ENCODE measurements at places on chromosomes 7 and 10. TPM values are rescaled to one million over a fixed set of nuclear protein-coding genes. Genes with fewer than 3 reads are reported as not detected.

Gene SLC16A9
- 5.4 TPM for total RNA-seq

Gene MMD2
- not detected for total RNA-seq

Gene CNTNAP2
- not detected for total RNA-seq

Gene TUBAL3
- not detected for total RNA-seq

Gene MRLN
- 0.23 TPM for total RNA-seq

Gene VPS41
- total RNA-seq, result 56.3 TPM

Gene KCP
- total RNA-seq, result not detected

Gene TMEM270
- not detected for total RNA-seq

Gene FFAR4
- total RNA-seq, result not detected

Gene HMX2
- total RNA-seq, result not detected

Gene ASZ1
- not detected for total RNA-seq

Gene SEMA3D
- total RNA-seq, result 0.60 TPM

Gene LIPN
- not detected for total RNA-seq

Gene LGI1
- not detected for total RNA-seq

Gene SLC37A3
- total RNA-seq, result 171 TPM

Gene MNX1
- total RNA-seq, result not detected

Gene NAT16
- not detected for total RNA-seq

Gene CRPPA
- 1.1 TPM for total RNA-seq

Gene USP6NL
- total RNA-seq, result 0.64 TPM

Gene LRGUK
- total RNA-seq, result not detected

Gene ZNF804B
- not detected for total RNA-seq

Gene LRRC4
- total RNA-seq, result 1.3 TPM

Gene FAM24B
- 13.1 TPM for total RNA-seq

Gene FEZF1
- not detected for total RNA-seq

Gene CRTAC1
- not detected for total RNA-seq

Gene SEMA3E
- total RNA-seq, result not detected

Gene RNF32
- total RNA-seq, result 2.2 TPM

Gene SLC25A28
- total RNA-seq, result 53.3 TPM

Gene RELN
- total RNA-seq, result not detected

Gene STEAP1
- 3.3 TPM for total RNA-seq

Gene OTUD1
- 19.1 TPM for total RNA-seq

Gene FRMPD2
- not detected for total RNA-seq

Gene CC2D2B
- 0.96 TPM for total RNA-seq

Gene ZDHHC4
- 21.0 TPM for total RNA-seq

Gene VIPR2
- total RNA-seq, result 0.70 TPM

Gene NKX1-2
- not detected for total RNA-seq

Gene CYP3A7
- not detected for total RNA-seq

Gene FUOM
- 51.8 TPM for total RNA-seq

Gene SYCE1
- total RNA-seq, result 0.24 TPM
